Frontal cortex (tissue), 4 donors: ENCODE measurements at places on chromosomes 2 and 18. TPM values are rescaled to one million over a fixed set of nuclear protein-coding genes. Genes with fewer than 3 reads are reported as not detected.

DNA sequence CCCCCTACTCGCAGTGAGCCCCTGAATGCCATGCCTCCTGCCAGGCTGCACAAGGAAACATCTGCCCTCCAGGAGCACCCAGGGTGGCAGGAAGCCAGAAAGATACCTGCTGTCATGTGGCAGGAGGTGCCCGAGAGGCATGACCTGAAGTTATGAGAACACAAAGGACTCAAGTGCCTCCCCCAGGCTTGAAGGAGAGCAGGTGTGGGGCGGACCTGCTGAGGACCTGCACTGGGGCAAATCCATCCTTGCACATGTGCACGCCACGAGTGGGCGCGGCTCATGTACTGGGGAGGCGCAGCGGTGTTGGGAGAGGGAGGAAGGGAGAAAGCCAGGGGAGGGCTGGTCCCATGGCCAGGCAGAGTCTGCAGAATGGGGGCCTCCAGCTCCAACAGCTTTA is 26.9 kb downstream of the SDC1 start:
- DNase-seq: no peak

DNA sequence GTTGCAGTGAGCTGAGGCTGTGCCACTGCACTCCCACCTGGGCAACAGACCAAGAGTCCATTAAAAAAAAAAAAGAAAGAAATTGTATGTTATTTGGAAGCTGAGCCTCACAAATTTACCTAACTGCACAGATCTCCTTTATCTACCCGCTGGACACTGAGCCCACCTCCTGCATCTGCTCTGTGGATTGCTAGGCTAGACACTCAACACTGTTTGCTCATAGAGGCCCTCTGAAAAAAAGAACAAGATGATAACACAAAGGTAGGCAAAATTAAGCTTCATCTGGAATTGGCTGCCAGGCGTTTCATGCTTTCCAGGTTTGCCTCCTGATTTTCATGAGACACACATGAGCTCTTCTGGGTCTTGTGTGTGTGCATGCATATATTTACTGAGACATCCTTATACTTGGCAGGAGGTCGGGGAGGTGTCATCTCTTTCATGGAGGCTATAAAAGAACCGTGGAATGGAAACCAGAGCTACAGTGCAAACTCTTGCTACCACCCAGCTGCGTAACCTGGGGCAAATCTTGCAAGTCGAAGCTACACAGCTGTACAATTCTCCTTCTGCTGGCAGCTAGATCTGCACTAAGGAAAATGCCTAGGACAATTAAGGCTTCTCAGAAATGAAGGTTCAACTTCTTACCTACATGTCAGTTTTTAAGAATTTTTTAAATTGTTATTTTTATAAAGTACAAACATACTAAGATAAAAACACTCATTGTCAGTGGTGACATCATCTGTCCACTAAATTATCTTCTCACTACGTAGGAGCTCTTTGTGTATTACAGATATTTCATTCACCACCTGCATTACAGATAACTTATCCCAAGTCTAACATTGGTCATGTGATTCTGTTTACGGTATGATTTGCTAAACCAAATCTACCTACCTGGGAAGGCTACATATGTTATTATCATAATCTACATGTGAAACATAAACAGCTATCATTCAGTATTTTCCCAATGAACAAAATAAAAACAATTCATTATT is 63.1 kb downstream of the CABYR start:
- DNase-seq: no peak

PREPL gene
- 152 TPM for total RNA-seq

- DNase-seq: no peak
These were observed 32.6 kb downstream of the MYL12B start for GRCh38 chr18:3294435-3295080.

MEIS1 gene
- 39.5 TPM for total RNA-seq

FSHR gene
- total RNA-seq: not detected

DNA sequence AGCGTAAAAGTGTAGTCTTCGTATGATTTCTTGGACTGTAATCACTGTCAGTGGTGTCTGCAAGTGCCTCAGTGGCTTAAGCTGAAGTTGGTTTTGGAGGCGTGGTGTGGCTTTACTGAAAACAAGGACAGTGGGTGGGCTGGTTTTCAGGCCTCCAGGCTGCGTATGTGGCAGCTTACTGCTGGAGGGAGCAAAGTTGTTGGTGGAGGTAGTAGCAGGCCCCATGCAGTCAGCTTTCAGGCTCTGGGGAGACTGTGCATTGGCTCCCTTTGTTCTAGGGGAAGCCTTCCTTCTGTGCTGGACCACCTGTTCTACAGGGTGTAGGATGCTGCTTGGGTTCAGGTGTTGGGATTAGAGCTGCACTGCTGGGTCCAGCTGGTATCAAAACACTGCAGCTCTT is 91.6 kb downstream of the NCK2 start:
- DNase-seq: no peak

ASB18 gene
- 0.82 TPM for total RNA-seq

GRCh38 chr2:216245391-216245975 is 126.8 kb downstream of the MARCHF4 start:
- no peak for DNase-seq

- DNase-seq: no peak
These were observed 38.2 kb upstream of the DPP4 start for GRCh38 chr2:162111958-162112850.
